DND-41 (cell line): ENCODE measurements at places on chromosomes 2 and 18.

DNA sequence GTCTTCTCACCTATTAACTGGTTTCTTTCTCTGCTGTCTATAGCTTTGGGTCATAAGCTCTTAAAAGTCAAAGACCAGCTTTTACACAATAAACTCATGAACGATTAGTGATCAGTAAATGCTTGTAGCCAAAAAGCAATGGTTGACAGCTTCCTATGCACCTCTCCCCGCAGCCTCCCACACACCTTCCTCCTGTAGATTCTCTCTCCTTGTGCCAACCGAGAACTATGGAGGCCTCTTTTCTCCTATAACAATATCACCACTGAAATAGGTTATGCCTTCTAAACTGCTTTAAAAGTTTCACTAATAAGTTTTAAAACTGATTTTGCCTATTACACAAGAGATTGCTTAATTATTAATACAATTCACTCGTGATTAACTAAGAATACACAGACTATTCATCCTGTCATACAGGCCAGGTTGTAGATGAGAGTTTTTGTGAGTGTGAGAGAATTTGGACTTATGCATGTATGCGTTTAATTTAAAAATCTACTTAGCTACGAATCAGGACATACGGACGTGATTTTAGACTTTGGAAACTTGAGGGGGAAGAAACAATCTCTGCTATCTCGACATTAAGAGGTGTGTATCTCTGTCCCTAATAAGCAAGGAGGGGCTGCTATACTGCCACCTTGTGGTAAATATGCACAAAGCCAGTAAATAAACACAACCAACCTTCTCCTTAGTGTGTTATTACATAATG lies 229.1 kb upstream of the RBBP8 start:
- DNase-seq = peak; percentile 12
- H3K36me3 ChIP-seq = no peaks in the 10 kb centered on the region
- H3K4me3 ChIP-seq = no peak overlapping the region

DNA sequence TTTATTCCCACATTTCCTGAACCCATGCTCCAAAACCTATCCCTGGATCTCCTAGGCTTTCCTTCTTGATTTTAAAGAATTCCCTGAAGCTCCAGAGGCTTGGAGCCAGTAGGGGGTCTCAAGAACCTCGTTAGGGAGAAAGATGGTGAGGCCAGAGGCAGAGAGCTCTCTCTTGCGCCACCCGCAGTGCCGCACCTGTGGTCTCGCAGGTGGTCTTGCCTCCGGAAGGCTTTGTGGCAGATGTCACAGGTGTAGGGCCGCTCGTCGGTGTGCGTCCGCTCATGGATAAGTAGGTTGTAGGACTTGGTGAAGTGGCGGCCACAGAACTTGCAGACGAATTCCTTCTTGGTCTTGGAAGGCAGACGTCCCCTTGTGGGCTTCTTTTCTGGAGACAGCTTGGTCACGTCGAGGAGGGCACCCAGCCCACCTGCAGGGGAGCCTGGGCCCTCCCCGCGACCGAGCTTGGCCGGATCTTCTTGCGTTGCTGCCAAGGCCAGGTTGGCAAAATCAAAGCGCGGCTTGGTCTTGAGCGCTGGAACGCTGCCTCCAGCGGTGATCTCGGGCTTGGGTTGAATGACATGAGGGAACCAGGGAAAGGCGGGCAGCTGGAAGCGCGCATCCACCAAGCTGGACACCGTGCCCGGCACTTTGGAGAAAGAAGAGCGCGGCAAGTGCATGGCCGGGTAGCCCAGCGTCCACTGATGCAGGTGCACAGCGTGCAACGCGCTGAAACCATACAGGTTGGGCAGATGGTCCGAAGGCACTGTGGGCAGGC lies 5.3 kb downstream of the OSR1 start:
- peaks cover 7% of the 10 kb centered on the region for H3K4me1 ChIP-seq
- H3K36me3 ChIP-seq = no peaks in the 10 kb centered on the region
- H3K27me3 ChIP-seq = no peaks in the 10 kb centered on the region
- H3K4me3 ChIP-seq = no peak overlapping the region
- H3K27ac ChIP-seq = no peak overlapping the region

- H3K36me3 ChIP-seq = no peaks in the 10 kb centered on the region
- DNase-seq = no peak
- peaks cover 5% of the 10 kb centered on the region for H3K27me3 ChIP-seq
- no peak overlapping the region for H3K27ac ChIP-seq
- H3K4me1 ChIP-seq = no peaks in the 10 kb centered on the region
Observed at GRCh38 chr2:180570864-180571263, 409.5 kb upstream of the UBE2E3 start.

DNA sequence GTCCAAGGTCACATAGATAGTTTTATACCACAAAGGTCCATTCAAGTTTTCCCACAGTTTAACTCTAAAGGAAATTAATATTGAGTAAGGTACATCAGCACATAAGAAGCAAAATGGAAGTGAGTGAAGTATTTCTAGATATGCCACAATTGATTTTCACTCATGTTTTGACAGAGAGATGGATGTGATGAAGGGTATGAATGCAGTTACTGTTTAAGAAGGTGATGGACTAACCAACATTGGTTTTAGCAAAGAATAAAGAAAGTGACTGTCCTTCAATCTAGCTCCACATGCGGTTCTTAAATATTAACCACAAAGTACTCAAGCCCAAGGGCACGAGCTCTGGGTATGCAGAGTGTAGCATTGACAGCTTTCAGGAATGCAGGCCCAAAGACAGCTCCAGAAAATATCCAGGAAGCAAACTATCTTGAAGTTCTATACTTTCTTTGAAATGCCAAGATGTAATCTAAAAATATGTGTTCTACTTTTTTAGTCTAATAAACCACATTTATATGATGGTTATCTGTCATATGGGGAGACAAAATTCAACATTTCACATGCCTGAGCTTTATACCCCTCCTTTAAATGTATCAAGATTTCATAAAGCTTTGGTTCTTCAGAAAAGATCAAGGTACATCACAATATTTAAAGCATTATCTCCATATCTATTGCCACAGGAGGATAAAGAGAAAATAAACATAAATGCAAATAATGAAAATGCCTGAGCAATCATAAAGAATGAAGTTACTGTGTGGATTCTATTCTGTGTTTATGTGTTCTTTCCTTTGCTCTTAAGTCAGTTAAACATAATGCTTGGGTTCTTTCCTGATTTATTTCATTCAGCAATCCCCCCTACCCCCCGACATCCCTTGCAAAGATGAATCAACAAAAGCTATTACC lies 6.7 kb upstream of the SCN1A start:
- no peaks in the 10 kb centered on the region for H3K36me3 ChIP-seq
- no peak for DNase-seq
- H3K4me3 ChIP-seq = no peak overlapping the region
- H3K27me3 ChIP-seq = peaks cover 20% of the 10 kb centered on the region

GRCh38 chr2:181138816-181139215 lies 158.4 kb downstream of the UBE2E3 start:
- H3K4me3 ChIP-seq = no peak overlapping the region
- no peak for DNase-seq

DNA sequence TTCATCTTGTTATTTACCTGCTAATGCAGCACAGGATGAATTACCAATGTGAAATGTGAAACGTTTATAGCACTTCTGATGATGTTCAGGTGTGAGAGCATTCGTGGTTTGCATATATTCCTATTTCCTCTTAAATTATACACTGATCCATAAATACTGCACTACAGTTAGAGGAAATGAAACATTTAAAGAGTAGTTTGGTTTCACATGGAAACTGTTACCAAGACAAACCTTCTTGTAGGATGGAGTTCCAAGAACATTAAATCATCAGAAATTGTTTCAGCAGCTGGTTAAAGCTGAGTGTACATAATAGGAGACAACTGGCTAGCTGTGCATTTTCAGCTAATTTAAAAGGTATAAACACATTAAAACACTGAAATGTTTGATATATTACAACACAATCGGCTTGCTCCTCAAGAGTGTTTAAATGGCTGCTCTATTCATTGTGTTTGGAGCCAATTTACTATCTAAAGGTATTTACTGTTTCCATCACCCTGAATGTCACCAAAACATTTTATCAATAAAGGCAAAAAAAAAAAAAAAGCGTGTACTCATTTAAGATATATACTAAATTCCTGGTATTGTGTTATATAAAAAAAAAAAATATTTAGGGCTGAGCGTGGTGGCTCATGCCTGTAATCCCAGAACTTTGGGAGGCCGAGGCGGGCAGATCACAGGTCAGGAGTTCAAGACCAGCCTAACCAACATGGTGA lies 100.6 kb downstream of the DYM start:
- H3K4me3 ChIP-seq = no peak overlapping the region
- H3K36me3 ChIP-seq = peaks cover 26% of the 10 kb centered on the region; the same call in 1 of the 2 replicates
- no peaks in the 10 kb centered on the region for H3K27me3 ChIP-seq
- H3K27ac ChIP-seq = peak overlapping the region; percentile 10; the same call in 1 of the 2 replicates
- no peak for DNase-seq
- peaks cover 9% of the 10 kb centered on the region for H3K4me1 ChIP-seq

DNA sequence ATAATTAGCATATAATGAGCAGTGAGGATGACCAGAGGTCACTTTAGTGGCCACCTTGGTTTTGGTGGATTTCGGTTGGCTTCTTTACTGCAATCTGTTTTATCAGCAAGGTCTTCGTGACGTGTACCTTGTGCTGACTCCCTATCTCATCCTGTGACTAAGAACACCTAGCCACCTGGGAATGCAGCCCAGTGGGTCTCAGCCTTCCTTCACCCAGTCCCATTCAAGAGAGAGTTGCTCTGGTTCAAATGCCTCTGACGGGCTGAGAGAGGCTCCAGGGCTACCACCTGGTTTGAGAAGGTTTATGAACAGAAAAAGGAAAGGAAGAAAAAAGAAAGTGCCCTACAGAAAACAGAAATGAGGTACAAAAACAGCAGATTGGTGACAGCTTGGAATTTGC lies 738.7 kb downstream of the SOCS6 start:
- no peaks in the 10 kb centered on the region for H3K27me3 ChIP-seq
- no peak overlapping the region for H3K4me3 ChIP-seq
- H3K27ac ChIP-seq = no peak overlapping the region
- no peaks in the 10 kb centered on the region for H3K36me3 ChIP-seq

- no peaks in the 10 kb centered on the region for H3K27me3 ChIP-seq
- no peak overlapping the region for H3K27ac ChIP-seq
- DNase-seq = no peak
- H3K4me1 ChIP-seq = no peaks in the 10 kb centered on the region
- H3K4me3 ChIP-seq = no peak overlapping the region
- no peaks in the 10 kb centered on the region for H3K36me3 ChIP-seq
Observed at GRCh38 chr2:54239427-54239826, 16.6 kb downstream of the TSPYL6 start.

DNA sequence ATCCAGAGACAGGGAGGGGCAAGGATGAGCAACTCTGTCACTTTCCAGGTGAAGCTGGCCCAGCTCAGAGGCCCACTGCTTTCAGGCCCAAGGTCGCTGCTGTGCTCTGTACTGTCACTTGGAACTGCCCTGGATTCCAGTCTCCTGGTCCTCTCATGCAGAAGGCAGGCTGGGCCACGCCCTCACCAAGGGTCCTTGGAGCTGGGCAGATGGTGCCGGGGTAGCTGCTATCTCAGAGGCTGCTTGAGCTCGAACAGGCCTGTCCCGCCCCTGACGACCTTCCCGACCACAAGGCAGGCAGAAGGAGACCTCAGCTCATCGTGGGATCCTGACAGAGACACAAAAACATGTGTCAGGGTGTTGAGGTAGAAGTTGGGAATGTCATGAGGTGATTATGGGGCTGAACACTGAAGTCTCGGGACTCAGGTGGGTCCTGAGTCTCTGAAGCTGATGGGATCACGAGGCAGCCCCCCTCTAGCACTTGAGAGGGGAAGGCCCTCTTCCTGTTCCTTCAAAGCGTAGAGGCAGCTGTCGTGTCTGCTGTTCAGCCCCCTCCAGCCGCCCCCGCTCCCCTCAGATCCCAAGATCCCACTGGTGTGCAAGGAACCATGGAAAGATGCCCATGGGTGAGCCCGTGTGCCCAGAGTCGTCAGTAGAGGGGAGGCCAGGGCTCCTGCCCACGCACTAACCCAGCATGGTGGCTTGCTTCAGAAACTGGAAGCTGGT lies 78.3 kb downstream of the POLR1A start:
- H3K4me3 ChIP-seq = no peak overlapping the region
- no peak for DNase-seq
- H3K27me3 ChIP-seq = no peaks in the 10 kb centered on the region
- peaks cover 70% of the 10 kb centered on the region for H3K36me3 ChIP-seq

DNA sequence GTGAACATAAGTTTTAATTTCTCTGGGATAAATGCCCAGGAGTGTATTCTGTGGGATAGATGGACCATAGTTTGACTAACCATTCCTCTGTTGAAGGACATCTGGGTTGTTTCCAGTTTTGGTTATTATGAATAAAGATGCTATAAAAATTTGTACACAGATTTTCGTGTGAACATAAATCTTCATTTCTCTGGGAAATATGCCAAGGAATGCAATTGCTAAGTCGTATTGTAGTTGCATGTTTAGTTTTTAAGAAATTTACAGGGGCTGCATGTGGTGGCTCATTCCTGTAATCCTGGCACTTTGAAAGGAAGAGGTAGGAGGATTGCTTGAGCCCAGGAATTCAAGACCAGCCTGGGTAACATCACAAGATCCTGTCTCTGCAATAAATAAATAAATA lies 6.9 kb upstream of the SLC11A1 start:
- no peak for DNase-seq
- H3K27me3 ChIP-seq = no peaks in the 10 kb centered on the region
- H3K36me3 ChIP-seq = no peaks in the 10 kb centered on the region
- H3K4me3 ChIP-seq = no peak overlapping the region
- no peaks in the 10 kb centered on the region for H3K4me1 ChIP-seq

GRCh38 chr18:63987743-63988142 lies 17.9 kb downstream of the SERPINB8 start:
- no peak for DNase-seq
- no peaks in the 10 kb centered on the region for H3K27me3 ChIP-seq
- no peak overlapping the region for H3K4me3 ChIP-seq
- H3K27ac ChIP-seq = no peak overlapping the region; the same call in 1 of the 2 replicates
- peaks cover 13% of the 10 kb centered on the region for H3K4me1 ChIP-seq

DNA sequence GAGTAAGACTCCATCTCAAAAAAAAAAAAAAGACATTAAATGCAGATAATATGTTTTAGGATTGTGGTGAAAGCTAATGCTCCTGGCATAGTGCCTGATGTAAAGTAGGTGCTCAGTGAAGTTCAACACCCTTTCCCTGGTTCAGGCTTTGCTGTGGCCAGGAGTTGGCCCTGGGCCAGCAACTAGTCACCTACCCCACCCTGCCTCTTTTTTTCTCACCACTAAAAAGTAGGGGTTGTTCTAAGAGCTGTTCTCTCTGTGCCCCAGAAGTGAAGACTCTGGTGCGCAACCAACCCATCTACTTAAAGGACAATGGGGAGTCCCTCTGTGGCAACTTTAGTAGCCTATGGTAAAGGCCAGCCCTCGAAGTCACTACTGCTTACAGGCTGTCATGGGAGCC lies 75.9 kb downstream of the DNMT3A start:
- H3K4me3 ChIP-seq = no peak overlapping the region
- no peak overlapping the region for H3K27ac ChIP-seq
- no peaks in the 10 kb centered on the region for H3K4me1 ChIP-seq
- no peaks in the 10 kb centered on the region for H3K27me3 ChIP-seq
- no peak for DNase-seq

DNA sequence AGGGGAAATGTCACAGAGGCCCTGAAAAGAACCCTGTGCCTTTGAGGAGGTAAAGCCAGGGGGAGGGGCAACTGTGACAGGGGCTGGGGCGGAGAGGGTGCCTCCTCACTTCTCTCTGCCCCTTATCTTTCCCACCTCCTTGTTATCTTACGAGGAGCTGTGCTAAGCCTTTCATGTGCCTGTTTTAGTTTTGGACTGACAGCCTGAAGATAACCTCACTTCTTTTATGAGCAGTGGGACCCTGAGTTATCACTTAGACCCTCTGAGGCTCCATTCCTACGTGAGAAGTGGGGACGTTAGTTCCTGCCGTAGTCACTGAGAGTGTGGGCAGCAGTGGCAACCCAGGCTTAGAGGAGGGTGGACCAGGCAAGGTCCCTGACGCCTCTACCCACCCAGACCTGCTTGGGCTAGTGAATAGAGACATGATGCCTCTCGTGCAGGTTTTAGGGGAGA lies 39.5 kb upstream of the LBH start:
- no peak overlapping the region for H3K27ac ChIP-seq
- H3K27me3 ChIP-seq = no peaks in the 10 kb centered on the region
- no peak overlapping the region for H3K4me3 ChIP-seq
- H3K36me3 ChIP-seq = no peaks in the 10 kb centered on the region
